ENCODE measurements at places on chromosomes 3 and 15. TPM values are rescaled to one million over a fixed set of nuclear protein-coding genes. Genes with fewer than 3 reads are reported as not detected.

DNA sequence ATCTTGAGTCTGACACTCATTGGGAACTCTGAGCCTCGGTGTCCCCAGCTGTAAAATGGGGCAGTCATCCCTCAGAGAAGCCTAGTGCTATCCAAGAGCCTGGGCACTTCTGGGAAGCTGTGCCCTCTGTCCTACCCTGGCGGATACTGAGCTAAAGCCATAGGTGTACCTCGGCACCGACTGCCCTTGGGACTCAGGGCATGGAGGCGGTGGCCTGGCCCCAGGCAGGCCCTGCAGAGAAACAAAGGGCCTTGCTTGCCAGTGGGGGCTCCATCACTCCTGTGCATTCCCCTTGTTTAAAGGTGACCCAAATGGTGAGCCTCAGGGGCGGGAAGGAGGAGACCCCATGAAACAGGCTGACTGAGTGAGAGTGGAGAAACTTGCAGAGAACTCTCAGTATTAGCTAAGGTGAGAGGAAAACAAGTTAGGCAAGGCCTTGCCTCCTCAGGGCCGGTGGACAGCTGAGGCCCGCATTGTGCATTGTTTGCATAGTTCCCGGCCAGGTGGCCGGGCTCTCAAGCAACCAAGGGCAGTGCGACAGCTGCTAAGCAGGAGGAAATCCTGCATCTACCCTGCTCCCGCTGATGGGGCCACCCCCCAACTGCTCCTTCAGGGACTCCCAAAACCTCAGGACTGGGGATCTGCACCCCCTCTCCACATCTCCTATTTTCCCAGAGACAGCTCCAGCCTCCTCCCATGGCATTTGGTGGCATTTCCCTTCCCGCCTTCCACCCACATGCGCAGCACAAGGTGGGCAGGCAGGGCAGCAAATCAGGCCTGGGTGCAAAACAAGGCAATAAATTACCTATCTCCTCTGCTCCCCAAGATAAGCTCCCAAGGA, 4.3 kb downstream of the PFKFB4 start:
- DNase-seq = no peak

DNA sequence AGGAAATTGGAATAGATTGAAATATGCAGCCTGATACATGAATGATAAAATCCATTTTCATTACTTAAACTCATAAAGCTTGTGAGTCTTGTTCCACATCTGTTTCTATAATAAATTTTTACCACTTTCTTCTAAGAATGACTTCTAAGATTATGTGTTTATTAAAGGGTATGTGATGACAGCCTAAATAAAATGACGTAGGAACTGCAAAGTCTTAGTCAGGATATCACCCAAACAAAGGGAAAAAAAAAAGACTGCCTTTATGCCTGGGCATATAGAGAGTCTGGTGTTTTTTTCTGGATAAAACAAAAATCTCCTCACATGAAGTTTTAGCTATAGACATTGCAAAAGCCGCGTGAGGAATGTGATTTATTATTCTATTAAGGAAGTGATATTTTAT, 844.0 kb downstream of the DIPK2A start:
- DNase-seq = no peak

DNA sequence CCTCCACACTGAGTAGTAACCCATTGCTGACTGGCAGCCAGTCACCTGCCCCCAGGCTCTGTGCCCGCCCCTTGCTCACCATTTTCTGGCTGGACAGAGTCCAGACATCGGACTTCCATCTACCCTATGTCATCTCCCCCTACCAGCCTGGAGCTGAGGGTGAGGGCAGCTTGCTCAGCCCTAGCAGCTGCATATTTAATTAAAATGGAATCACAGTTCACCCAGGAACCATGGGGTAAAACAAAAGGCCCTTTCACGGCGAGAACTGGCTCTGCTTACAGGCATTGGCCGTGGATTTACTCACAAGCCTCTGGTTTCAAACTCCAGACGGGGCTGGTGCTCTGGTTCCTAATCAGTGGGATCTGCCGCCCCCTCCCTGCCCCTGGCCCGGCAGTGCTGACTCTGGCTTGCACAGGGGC, 94.9 kb upstream of the ATP2B2 start:
- DNase-seq = no peak

DNA sequence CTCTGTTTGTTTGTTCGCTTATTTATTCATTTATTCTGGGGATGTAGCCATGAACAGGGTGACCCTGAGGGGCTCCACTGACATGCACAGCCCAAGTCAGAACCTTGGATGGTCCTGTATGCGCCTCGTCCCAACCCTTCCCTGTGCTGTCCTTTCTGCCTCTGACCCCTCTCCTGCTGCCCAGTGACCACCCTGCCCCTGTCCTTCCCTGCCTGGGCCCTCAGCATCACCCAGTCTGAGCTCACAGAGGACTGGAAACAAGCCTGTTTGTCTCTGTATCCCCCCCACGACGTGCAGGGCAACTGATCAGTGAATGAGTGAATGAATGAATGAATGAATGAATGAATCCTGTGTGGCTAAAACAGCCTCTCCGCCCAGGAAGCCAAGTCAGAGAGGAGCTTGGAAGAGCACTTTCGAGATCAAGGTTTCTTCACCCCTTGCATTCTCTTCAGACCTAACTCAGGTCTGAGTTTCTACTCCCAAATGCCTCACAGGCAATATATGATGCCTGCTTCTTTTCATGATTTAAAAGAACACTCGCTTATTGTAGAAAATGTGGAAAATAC, 157.7 kb downstream of the SMAD6 start:
- DNase-seq = no peak

DNA sequence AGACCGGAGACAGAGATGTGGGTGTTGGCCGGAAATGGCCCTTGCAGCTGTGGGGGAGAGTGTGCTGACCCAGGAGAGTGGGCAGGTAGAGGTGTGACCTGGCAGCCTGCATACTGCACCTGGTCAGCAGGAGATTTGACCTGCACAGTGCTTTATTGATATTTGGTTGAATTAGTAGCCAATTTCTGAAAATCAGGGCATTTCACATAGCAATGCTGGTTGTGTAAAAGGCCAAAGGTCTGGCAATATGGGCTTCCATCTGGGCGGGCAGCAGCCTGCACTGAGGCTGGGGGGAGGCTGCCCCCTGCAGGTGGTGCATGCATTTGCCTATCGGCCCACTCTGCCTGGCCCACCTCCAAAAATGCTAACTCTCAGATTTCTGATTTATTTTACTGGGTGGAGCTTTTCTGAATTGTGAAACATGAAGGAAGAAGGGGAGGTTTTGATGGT, 9.4 kb upstream of the MGLL start:
- peak; percentile 57 for DNase-seq

DNA sequence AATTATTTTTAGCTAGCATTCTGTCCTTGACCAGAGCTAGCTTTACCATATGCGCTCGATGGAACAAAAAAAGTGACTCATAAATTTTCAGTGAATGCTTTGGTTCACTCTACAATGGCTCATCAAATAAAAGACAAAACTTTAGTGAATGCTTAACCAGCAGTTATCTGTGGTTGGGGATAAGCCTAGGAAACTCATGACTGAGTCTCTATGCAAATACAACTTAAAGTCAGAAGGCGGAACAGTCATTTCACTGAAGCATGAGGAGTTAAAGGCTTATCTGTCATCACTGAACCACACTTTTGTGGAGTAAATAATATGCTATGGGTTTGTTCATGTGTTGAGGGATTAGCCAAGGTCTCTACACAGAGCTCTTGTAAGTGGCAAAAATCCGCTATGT, 308.4 kb downstream of the SQOR start:
- DNase-seq = peak; percentile 9

DNA sequence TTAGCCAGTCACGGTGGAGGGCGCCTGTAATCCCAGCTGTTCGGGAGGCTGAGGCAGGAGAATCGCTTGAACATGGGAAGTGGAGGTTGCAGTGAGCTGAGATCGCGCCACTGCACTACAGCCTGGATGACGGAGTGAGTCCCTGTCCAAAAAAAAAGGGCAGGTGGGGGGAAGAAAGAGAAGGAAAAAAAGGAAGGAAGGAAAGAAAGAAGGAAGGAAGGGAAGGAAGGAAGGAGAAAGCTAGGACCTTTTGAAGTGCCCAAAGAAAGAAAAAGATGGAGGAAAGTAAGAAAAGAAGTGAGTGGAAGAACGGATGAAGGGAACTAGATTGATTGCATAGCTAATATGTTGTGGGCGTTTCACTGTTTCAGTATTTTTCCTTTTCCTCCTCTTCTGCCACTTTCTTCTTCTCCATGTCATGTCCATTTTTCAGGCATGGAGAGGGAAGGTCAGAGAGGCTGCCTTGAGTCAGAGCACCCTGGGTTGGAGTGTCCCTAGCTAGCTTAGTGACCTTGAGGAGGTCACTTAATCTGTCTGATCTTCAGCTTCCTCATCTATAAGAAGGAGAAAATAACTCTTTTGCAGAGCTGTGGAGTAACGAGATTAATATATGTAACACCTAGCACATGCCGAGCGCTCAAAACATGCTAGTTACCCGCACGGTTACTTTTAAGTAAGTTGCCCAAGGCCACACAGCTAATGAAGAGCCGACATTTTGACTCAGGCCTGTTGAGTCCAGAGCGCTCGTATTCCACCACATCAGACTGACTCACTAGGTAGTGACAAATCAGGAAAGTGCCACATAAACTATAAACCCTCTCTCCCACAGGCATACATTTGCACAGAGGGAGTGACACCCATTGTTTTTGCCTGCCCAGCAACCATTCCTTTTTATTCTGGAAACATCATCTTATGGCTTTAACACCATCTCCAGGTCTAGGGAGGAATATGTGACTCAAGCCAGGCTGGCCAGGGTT, 42.2 kb downstream of the BHLHE40 start:
- DNase-seq = peak; percentile 92

GRCh38 chr15:100311154-100311625, 30.6 kb downstream of the ADAMTS17 start:
- no peak for DNase-seq

DNA sequence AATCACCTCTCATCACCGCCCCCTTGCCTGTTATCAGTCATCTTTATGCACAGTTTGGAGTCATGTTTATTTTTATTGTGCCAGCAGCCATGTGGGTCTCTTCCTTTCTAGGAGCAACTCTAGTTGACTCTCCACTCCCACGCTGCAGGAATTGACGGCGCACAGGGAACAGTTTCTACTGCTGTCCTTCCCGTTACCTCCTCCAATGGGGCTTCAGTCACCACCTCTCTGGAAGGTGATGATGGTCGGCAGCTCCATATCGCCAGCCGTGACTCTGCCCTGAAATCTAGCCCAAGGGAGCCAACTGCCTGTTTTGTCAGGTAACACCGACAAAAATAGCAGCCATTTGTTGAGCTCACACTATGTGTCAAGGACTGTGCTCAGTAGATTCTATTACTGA, 35.6 kb upstream of the FAM107A start:
- DNase-seq = no peak

DNA sequence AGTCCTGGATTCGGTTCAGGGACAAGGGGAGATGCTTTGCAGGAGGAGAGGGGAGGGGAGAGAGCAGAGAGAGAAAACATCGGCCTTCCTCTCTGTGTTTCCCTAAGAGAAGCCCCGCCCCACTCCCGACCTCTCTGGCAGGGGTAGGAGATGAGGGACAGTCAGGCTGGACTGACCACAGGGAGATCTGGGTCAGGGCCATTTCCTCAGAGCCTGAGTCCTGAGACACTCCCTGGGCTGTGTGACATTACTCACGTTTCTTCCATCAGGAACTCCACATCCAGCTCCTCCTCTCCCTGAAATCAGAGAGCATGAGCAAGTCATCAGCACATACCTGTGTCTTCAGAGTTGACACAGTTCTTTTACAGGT, 9.1 kb downstream of the PLA2G4D start:
- no peak for DNase-seq

DNA sequence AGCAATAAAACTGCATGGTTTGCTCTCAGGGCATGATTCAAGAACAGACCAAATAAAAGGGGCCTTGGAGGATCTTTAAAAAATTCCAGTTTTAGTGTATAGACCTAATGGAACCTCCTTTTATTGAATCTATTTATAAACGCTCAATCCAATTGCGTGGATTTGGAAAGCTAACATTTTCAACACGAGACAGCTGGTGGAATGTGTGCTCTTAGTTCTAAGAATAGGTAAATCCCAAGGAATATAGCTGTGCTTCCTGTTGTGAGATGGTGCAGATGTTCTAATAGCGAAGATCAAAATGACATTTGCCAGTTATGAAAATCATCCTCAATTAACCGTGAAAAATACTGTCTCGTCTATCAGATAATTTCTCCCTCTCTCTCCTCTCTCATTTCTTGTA, 192.5 kb downstream of the ATP10A start:
- no peak for DNase-seq

CASR gene
- not detected for total RNA-seq

ESYT3 gene
- 0.40 TPM for total RNA-seq

Measured in HT1080 (cell line).